Cerebellum (tissue), 4 donors: ENCODE measurements at places on chromosomes 11 and 22.

DNA sequence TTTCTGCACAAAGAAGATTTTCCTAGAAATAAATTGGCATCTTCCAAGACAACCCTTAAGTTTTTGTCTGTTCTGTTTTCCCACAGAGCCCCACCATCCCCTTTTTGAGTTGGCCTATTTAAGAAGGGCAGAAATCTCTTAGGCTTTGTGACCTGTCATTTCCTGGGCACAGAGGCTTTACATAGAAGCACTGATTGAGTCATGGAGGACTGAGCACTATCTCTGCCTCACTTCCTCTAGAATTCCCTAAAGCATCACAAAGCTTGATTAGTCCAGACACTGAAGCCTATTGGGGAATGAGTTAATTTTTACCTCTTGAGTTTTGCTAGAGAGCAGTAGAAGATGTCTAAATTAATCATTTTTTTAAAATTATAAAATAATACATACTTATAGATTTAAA lies 25.4 kb downstream of the TRIM44 start:
- no peak for DNase-seq

DNA sequence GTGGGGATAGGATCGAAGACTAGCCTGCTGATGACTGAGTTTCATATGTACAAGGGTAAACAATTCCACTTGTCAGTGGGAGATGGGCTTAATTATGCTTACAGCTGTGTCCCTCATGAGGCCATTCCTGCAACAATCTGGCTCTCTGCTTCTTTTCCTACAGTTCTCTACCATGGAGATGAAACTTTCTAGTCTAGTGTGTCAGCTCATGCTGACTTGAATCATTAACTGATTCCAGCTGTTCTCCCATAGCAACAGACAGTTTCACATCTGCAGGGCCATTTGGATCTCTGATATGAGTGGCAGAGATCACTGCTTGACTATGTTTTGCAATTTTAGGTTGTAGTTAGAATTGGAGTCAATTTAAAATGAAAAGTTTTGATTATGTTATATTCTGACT lies 1251.7 kb upstream of the RAG2 start:
- no peak for DNase-seq

- no peak for DNase-seq
These were observed 385.3 kb downstream of the DYNC2H1 start for GRCh38 chr11:103494491-103494890.

GRCh38 chr11:74570266-74571061 lies 21.9 kb upstream of the POLD3 start:
- peak; percentile 48 for DNase-seq

DNA sequence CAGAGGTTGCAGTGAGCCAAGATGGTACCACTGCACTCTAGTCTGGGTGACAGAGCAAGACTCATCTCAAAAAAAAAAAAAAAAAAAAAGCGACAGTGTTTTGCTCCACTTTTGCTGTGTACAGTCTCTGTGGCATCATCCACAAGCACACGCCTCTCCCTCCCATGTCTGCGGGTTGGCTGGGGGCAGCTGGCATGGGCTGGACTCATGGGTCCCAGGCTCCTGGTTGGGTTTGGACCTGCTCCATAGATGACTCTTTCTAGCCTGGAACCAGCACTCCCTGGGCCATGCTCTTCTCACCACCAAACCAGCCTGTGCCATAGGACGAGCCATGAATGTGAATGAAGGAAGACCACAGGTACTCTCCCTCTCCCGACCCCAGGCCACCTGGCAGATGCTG lies 7.9 kb upstream of the WNT11 start:
- no peak for DNase-seq

GRCh38 chr11:68810164-68810563 lies 31.6 kb downstream of the CPT1A start:
- DNase-seq, result no peak

GRCh38 chr11:119316016-119316728 lies 758 bp downstream of the MCAM start:
- peak; percentile 75 for DNase-seq

- peak; percentile 96 for DNase-seq
These were observed 35.6 kb downstream of the LIMK2 start for GRCh38 chr22:31247726-31248125.

DNA sequence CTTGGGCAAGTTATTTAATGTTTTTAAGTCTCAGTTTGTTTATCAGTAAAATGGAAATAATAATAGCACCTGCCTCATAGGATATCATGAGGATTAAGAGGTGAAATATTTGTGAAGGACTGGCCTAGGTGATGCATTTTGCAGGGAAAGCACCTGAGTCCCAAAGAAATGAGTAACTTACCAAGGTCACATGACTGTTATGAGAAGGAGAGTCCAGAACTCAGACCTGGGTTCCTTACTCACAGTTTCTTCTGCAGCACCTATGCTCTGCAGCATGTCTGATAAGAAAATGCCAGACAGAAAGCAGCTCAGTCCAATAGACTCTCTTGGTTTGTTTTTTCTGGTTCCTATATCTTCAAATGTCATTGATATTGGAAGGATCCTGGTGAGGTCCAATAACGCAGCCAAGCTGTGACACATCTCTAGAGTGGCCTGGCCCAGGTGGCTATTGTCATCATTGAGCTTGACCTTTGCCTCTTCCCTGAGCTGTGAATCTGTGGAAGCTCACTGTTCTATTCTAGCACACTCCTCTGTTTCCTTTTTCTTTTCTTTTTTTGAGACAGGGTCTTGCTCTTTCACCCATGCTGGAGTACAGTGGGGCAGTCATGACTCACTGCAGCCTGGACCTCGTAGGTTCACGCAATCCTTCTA lies 174.7 kb upstream of the NAV2 start:
- DNase-seq, result no peak

- DNase-seq, result no peak
These were observed 14.9 kb upstream of the OSBP start for GRCh38 chr11:59630493-59630892.

DNA sequence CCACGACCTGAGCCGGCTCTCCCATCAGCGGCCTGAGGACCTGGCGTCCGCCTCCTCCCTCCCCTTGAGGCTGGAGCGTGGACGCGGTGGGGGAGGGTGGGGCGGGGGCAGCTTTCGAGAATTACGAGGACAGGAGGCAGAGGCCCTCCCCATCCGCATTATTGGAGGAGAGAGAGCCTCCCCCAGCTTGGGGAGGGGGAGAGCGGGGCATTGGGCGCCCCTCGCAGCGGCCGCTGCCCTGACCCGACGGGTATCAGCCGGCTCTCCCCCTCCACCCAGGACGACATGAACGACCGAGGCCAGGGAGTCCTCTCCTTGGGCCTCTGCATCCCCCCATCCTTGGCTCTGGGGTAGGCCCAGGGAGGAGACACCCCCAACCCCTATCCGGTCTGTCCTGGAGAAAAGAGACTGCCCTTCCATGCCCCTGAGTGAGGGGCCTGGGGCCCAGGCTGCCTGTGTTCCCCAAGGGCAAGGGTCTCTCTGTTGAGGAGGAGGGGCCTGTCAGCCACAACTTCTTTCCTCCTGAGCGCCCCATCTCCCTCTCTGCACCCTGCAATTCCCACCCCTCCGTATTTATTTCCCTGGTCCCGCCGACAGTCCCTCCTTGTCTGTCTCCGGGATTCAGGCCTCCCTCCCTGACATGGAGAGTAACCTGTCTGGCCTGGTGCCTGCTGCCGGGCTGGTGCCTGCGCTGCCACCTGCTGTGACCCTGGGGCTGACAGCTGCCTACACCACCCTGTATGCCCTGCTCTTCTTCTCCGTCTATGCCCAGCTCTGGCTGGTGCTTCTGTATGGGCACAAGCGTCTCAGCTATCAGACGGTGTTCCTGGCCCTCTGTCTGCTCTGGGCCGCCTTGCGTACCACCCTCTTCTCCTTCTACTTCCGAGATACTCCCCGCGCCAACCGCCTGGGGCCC lies 495 bp downstream of the GPR137 start:
- peak; percentile 62 for DNase-seq

DNA sequence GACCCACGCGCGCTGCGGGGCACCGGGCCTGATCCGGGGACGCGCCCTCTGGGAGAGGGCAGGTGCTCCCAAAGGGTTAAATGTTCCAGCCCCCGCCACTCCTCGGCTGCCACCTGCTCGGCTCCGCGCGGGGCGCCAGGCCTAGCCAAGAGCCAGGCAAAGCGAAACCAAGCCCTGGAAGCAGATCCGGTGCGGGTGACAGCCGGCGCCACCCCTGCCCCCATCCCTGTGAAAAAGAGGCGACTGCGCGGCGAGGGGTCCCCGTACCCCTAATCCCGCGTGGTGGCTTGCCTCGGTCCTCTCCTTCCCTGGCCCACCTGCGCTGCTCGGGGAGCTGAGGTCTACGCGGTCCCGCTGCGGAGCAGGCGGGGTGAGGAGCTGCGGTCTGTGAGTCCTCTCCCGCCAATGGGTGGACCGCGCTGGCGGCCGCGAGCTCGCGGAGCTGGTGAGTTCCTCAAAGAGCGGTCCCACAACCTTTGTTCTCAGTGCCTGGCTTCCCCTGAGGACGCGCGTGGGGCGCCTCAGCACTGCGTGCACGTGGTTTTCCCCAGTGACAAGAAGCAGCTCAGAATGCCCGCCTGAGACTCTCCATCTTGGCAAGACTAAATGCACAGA lies at the start of gene ME3:
Gene ME3, minus strand, starts transcription at position 610 of the 615 bp plus-strand sequence.
- peak; percentile 67 for DNase-seq

DNA sequence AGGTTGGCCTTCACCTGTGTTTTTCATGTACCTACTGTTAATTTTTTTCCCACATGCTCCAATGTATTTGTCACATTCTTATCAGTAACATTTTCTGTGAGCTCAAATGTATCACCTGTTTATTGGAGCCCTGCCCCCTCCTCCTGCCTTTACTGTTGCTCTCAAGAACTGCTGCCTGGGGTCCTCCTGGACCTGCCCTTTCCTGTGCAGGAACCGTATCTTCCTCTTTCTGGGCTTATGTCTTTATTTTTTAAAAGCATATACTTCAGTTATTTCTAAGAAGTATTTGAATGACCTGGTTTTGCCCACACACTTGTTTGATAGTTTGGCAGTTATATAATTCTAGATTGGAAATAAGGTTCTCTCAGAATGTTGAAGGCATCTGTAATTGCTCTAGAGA lies 5.9 kb downstream of the FAM118B start:
- DNase-seq, result no peak

DNA sequence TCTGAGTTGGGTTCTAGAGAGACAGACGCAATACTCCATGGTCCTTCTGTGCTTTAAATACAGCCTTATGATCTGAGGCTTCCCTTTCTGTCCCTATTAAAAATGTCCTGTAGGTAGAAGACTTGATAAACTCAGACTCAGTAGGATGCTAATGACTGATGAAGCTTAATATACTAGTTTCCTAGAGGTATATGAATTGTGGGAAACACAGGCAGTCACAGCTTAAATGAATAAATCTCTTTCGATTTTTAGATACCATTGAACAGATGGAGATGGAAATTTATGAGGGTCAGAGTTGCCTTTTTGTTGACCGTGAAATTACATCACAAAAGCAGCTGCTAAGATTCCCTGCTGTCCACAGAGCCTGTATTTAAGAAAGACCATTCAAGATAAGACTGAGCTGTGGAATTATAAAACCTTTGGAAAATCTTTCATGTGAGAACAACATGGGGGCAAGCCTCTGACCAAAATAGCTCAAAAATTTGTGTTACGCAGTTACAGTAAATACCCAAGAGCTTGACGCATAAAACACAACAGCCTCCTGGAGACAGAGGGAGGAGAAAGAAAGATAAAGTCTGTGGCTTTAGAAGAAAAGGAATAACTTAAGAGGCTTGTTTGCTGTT lies 172.3 kb downstream of the AASDHPPT start:
- no peak for DNase-seq

DNA sequence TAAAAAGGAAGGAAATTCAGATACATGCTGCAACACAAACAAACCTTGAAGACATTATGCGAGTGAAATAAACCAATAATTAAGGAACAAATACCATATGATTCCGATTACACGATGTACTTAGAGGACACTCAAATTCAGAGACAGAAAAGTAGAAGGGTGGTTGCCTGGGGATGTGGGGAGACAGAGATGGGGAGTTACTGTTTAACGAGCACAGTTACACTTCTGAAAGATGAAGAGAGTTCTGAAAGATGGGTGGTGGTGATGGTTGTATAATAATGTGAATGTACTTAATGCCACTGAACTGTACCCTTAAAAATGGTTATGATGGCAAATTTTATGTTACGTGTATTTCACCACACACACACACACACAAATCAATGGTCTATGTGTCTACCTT lies 14.7 kb downstream of the ZBTB44 start:
- DNase-seq, result no peak

- DNase-seq, result peak; percentile 89
These were observed at the start of gene KCTD17 for GRCh38 chr22:37051391-37052385. Gene KCTD17 (plus strand): TSS chr22:37051742. CDS start chr22:37051761, 19 bp downstream.

GRCh38 chr22:43481568-43482317 lies 69.9 kb downstream of the MPPED1 start:
- peak; percentile 13 for DNase-seq

DNA sequence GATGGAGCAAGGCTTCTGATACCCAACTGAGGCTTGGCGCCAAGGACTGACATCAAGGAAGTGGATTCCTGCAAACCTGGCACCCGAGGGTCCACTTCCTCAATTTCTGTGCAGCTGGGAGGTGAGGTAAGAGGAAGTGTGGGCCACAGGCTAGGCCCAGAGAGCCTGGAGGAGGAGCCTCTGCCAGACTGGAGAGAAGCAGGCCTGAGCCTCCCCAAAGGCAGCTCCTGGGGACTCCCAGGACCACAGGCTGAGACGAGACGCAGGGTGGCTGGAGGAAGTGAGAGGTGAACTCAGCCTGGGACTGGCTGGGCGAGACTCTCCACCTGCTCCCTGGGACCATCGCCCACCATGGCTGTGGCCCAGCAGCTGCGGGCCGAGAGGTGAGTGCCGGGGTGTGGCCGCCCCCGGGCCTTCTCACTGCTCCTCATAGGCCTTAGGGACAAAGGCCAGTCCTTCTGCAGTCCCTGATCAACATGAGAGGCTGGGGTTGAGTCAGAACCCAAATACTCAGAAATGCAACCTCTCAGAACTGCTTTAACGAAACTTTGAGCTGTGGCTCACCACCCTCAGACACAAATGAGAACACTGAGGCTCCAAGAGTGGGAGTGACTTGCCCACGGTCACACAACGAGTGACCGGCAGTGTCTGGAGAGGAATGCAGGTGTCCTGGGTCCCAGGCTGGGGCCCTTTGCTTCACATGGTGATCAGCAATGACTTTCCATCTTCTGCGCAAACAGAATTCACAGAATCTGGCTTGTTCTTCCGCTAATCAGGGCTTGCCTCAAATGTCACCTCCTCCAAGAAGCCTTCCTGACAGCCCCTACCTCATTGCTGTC lies at the start of gene NCF4:
Gene NCF4, plus strand, starts transcription at position 186 of the 839 bp plus-strand sequence. Its CDS starts 166 bp downstream, at position 352.
- DNase-seq, result no peak

- no peak for DNase-seq
These were observed 31.4 kb downstream of the RSPH14 start for GRCh38 chr22:23110190-23110921.

DNA sequence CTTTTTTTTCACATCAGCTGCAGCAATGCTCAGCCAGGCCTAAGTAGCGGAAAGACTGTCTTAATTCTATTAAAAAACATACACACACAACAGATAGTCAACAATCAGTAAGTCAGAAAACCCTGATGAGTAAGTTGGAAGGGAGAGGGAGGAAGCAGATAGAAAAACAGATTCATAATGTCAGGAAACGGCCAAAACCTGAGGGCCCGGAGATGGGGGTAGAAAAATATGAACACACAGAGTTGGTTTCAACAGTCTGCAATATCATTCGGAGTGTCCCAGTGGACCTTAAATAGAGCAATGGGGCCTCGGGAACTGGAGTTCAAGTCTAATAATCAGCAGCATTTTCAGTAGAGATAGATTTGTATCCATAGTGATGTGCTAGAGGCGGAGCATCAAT lies 14.8 kb downstream of the LRRC55 start:
- no peak for DNase-seq
